ENCODE measurements at places on chromosomes 6 and 20.

DNA sequence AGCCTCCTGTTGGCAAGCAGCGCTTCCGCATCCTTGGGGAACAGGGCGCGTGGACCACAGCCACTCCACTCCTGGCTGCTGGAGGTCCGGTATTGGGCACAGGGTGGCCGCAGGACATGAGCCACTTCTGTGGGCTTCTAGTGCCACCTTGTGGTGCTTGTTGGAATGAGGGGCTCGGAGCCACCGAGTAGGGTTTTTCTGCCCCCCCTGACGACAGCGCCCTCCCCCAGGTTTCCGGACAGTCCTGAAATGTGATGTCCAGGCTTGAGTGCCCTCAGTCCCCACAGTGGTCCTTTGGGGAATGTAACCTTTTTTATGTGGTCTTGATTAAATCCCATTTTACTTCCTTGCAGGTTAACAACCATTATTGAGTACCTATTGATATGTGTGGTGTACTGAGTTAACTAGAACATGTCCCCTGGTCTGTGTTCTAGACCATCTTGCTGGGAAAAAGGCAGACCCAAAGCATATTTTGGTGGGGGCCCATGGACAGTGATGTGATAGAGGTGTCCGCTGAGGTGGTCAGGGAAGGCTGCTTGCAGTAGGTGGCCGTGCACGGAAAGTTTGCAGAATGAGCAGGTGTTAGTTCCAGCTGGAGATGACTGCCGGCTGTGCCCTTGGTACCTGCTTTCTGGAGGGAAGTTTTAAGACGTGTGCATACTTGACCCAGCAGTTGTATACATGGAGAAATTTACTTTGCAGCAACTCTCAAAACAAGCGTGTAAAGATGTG, 70.0 kb downstream of the PTPN1 start:
- DNase-seq = peak; percentile 47

DNA sequence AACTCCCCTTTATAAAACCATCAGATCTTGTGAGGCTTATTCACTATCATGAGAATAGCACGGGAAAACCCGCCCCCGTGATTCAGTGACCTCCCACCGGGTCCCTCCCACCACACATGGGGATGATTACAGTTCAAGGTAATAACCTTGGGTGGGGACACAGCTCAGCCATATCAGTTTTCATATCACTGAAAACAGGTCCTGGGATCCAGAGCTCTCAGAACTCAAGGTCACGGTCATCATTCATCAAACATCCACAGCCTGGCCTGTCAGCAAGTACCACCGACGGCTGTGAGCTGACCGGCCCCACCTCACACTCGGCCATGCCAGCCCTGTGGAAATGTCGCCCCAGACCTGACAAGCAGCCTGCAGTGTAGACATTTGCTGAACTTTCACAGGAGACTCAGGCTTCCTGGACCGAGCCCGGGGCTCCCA, 14.1 kb upstream of the FRMD1 start:
- DNase-seq = no peak

- no peak for DNase-seq
Observed at GRCh38 chr6:12280902-12281301, 9.3 kb upstream of the EDN1 start.

DNA sequence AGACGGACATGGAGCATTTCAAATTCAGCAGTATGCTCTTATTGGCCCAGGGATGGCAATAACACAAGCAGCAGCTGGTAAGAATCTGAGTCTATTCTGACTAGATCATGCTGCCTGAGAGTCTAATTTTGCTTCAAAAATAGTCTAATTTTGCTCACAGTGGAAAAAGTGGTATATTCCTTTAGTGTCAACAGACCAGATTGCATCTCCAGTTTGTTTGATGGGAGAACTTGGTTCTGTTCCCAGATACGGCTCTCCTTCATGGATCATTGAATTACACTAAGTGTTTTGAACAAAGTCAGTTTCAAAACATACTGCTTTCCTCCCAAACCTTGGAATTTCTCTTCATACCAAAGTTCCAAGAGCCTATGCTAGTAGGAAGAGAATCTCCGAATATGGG, 586.1 kb downstream of the RNF144B start:
- DNase-seq = no peak

- no peak for DNase-seq
Observed at GRCh38 chr6:32203426-32204267, 11.2 kb upstream of the GPSM3 start.

DNA sequence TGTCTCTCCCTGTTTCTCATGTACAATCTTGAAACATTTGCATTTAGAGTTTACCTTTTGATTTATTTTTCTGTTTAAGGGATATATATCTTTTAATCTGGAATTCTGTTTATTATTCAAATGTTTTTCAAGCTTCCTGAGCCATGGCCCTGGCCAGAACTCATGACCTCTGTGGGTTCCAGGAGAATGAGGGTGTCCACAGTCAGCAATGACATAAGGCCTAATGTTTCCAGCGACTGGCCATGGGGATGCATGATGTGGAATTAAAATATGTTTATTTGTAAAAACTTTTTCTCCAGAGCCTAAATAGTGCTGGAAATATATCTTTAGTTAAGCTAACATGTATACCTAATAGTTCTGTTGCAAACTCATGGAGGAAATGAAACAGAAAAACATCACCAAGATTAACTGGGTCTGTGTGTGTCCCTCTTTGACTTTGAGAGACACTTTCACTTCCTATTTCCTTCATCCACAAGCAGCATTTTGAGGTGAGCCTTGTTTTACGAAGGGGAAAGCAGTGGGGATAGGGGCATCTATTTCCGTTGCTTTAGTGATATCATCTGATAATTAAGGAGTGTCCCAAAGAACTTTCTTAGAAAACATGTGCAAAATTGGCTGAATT, 87.6 kb downstream of the SMOC2 start:
- no peak for DNase-seq

DNA sequence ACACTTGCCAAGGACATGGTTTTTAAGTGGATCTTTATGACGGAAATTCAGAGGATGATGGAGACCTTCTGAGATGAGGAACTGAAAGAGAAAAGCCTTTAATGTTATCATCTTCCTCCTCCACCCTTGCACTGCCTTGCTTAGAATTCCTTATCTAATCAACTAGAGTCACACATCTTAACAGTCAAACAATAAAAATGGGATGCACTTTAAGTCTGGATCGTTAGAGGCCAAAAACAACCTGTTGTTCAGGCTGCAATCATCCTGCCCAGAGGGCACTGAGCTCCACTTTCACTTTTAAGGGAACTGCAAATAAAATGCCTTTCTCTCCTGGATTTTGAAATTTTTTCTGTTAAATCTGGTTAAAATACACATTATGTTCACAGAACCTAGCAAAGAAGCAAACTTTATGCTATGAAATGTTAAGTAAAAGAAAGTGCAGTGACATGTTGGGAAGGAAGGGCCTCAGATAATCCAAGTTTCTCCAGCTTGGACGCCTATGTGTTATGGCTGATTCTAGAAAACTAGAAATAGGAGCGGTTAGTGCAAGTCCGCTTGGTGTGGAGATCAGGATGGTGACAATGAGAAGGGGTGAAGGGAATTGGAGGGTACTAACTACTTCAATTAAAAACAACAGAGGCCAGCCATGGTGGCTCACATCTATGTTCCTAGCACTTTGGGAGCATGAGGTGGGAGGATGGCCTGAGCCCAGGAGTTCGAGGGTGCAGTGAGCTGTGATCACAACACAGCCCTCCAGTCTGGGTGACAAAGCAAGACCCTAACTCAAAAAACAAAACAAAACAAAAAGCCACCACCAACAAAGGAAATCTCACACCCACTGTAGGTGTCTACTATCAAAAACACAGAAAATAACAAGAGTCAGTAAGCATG, 66.4 kb upstream of the KIF13A start:
- no peak for DNase-seq

- no peak for DNase-seq
Observed at GRCh38 chr6:90442366-90442765, 144.5 kb downstream of the MAP3K7 start.

GRCh38 chr6:138546733-138547185, 47.5 kb upstream of the NHSL1 start:
- DNase-seq = no peak

- peak; percentile 29 for DNase-seq
Observed at GRCh38 chr20:57089699-57090144, 176.7 kb downstream of the BMP7 start.

DNA sequence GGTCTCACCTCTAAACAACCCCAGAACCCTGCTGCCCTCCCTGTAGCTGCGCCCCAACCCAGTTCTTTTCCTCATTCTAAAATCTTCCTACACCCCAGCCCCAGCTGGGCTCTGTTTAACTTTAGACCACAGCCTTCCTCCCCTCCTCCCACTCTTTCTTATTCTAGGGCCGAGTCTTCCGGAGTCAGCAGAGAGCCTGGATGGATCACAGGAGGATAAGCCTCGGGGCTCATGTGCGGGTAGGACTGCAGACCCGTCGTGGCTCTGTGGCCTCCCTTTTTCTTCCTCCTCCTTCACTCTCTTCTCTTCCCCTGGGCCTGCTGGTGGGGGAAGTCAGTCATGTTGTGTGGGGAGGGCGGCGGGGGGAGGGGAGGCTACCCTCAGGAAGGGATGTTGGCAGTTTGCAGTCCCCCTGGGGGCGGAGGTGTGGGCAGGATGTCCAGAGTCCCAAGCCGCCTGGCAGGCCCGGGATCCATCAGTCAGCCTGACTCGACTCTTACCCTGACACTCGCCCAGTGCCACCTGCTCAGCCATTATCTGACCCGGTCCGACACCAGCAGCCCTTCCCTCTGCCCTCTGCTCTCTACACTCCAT, 8.1 kb downstream of the CAPN11 start:
- no peak for DNase-seq

GRCh38 chr6:20811109-20811761, 277.0 kb downstream of the CDKAL1 start:
- DNase-seq = no peak

DNA sequence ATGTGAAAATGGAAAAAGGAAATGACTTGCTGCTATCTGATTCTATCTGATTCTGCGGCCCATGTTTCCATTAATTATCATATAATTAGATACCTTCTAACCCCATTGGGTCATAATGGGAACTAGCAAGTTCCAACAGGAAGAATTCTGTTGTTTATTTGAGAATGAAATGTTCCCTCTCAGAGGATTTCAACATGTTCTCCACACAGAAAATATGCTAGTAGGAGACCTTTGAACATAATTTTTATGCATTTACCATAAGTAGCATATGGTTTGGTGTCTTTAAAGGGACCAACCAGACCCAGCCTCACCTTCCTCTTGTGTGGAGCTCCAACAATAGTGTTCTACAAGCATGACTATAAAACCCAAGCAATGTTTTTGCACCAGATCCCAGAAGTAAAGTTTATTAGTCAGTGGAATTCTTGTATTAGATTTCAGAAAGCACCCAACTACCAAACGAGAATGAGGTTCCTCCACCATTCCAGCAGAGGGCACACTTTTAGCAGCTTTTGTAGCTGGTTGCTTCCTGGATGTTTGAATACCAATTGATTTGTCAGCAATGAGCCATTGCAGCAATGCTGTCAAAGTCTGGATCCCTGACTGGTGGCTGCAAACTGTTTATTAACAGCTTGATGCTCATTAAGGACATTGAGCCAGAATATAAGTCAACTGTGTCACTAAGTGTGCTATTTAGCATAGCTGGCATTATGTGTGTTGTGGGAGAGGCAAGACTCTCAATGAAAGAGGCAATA, 143.6 kb upstream of the GJE1 start:
- no peak for DNase-seq

DNA sequence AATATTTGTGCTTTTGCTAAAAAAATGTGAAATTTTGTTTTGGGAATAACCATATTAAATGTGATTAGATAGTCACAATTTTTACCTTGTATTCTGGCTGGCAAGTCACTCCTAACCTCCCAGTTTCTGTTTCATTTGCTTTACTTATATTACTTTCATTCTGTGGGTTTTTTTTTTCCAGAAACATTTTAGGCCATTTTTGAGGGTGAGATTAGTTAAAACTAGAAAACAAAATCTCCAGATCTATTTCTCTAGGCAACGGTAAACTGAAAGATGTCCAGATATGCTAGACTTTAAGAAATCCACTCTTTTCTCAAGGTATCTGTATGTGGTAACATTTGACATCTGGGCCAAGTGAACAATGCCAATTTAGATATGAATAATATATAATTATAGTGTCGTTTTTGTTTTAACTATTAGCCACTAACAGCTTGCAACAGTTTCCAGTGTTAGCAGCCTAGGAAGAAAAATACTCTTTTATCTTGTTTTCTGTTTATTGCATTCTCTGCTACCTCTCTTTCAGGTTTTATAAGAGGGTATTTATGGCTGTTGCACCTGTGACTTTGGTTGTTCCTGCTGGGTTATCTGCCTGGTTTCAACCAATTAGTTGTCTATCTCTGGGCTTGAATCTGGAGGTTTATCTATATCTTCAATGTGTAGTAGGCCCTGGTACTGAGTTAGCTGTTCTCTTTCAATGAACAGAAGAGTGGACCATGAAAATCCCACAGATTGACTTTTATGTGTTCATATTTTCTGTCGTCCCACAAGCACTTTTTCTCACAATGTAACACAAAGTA, 260.9 kb downstream of the NKAIN2 start:
- no peak for DNase-seq

- peak; percentile 1 for DNase-seq
Observed at GRCh38 chr6:170130201-170130621, 160.7 kb downstream of the DLL1 start.

GRCh38 chr6:123848347-123848746, 44.7 kb downstream of the NKAIN2 start:
- no peak for DNase-seq

- DNase-seq = no peak
Observed at GRCh38 chr6:163780994-163781393, 366.5 kb downstream of the QKI start.

DNA sequence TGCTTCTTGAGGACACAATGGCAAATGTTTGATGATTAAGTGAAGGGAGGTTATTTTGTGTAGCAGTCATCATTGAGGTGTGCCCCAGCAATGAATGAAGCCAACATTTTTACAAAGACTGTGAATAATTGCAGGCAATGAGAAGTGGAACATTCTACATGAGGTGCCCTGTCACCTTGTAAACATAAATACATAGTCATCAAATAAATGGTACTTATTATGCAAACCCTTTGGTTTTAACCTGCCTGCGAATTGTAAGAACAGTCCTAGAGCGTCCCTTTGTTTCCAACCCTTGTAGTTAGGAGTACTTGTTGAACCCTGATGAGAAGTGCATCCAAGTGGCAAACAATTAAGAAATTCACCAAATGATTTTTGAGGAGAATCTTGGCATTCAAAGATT, 7.1 kb upstream of the KIZ start:
- no peak for DNase-seq

DNA sequence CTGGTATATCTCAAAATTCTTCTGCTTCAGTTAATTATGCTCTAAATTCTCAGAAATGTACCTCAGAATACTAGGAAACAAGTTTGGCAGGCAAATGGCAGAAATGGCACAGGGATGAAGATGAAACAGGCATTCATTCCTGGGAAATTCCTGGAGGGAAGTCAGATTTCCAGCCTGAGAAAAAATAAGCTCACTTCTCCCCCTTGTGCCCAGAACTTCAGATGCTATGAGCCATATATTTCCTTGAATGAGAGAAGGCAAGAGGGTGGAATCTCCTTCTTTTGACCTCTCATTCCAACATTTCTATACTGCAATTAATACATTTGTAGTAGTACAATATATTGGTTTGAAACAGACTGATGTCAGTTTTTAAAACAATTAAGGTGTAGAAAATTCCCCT, 22.8 kb downstream of the RGS17 start:
- no peak for DNase-seq
